Right cardiac atrium (tissue), 5 donors: ENCODE measurements at places on chromosomes 16 and 17. TPM values are rescaled to one million over a fixed set of nuclear protein-coding genes. Genes with fewer than 3 reads are reported as not detected.
A peak's percentile ranks its signal among the peaks of the same experiment; 100 is the strongest.

IRX5 gene
- total RNA-seq = 0.97 TPM

GPR139 gene
- total RNA-seq = not detected

- DNase-seq = no peak
Measured at GRCh38 chr16:22357635-22357971, 16.8 kb downstream of the CDR2 start.

DNA sequence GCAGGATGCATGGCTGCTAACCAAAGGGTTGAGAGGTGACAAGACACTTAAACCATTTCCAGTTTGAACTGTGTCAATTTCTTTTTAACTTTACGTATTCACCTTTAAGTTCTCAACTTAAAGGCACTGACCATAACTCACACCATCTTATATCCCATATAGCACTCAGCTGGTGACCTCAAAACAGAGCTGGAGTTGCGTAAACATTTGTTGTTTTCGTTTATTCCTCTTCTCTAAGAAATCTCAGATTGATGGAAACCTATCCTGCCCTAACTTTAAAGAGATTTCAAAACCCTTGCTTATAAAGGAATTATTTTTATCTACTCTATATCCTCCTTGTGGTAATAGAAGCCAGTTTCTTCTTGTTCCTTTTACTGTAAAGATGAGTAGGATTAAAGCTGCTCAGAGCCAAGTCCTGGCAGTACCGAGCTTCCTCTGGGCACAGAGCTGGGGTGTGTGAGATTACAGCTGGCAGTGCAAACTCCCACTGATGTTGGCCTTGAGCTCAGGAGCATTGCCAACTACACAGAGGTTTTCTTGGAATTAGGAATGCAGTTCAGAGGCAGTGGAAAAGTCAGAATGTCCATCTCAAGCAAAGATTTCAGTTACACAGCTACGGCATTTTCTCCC, 1.3 kb downstream of the KCTD2 start:
- DNase-seq = peak; percentile 66

GRCh38 chr16:71479420-71479819, 9.7 kb downstream of the ZNF19 start:
- no peak for DNase-seq
